Pericardium fibroblast (primary cell): ENCODE measurements at places on chromosomes 11 and 22. TPM values are rescaled to one million over a fixed set of nuclear protein-coding genes. Genes with fewer than 3 reads are reported as not detected.

Gene MS4A10
- total RNA-seq: not detected in 2 replicates

Gene MRGPRE
- not detected in 2 replicates for total RNA-seq

Gene TRIM49
- total RNA-seq: not detected in 2 replicates

Gene ADM2
- 14.5 and 35.9 TPM in 2 replicates for total RNA-seq

Gene MPZL3
- total RNA-seq: 0.17 and 0.82 TPM in 2 replicates

Gene P2RY2
- total RNA-seq: not detected in 2 replicates

Gene NTM
- total RNA-seq: 1.5 and 6.7 TPM in 2 replicates

Gene SCGB1C1
- total RNA-seq: not detected in 2 replicates

Gene SDHAF2
- total RNA-seq: 38.5 and 67.4 TPM in 2 replicates

Gene BIRC2
- total RNA-seq: 34.8 and 43.6 TPM in 2 replicates

Gene SLC25A18
- 0.60 TPM in 1 of 2 replicates, not detected in the other for total RNA-seq

Gene MFNG
- not detected in 2 replicates for total RNA-seq

Gene CCDC73
- total RNA-seq: not detected in 2 replicates

Gene ZNF280A
- total RNA-seq: not detected in 2 replicates

Gene PGA4
- total RNA-seq: not detected in 2 replicates

Gene IGLL5
- not detected in 2 replicates for total RNA-seq

Gene SH3BP1
- total RNA-seq: 16.1 and 18.7 TPM in 2 replicates

Gene PANX3
- not detected in 2 replicates for total RNA-seq

Gene NXPE1
- not detected in 2 replicates for total RNA-seq
